NCI-H82 (cell line): ENCODE measurements at places on chromosomes 3 and 15.

GRCh38 chr15:101451266-101451799 is 38.2 kb downstream of the PCSK6 start:
- DNase-seq = no peak

- no peak for DNase-seq
Measured at GRCh38 chr3:115464036-115464435, 159.3 kb upstream of the GAP43 start.

- no peak for DNase-seq
Measured at GRCh38 chr3:116029266-116029665, 406.0 kb downstream of the GAP43 start.

- no peak for DNase-seq
Measured at GRCh38 chr3:156418428-156418827, 136.5 kb downstream of the SSR3 start.

DNA sequence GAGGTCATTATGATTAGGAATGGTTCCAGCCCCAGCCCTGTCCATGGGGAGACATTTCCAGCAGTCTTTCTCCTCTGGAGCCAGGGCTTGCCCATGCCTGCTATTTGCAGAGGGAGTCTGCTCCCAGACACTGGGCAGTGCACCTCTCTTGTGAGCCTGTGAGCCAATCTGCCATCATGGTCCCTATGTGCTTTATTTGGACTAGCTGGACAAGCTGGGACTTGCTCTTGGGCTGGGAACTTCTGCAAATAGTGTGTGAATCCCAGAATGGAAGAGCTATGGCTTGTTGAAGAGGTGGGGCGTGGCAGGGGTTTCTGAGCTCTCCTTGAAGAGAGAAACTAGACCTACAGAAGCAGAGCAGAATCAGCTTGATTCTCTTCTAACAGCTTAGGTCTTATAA is 53.7 kb upstream of the KY start:
- no peak for DNase-seq

DNA sequence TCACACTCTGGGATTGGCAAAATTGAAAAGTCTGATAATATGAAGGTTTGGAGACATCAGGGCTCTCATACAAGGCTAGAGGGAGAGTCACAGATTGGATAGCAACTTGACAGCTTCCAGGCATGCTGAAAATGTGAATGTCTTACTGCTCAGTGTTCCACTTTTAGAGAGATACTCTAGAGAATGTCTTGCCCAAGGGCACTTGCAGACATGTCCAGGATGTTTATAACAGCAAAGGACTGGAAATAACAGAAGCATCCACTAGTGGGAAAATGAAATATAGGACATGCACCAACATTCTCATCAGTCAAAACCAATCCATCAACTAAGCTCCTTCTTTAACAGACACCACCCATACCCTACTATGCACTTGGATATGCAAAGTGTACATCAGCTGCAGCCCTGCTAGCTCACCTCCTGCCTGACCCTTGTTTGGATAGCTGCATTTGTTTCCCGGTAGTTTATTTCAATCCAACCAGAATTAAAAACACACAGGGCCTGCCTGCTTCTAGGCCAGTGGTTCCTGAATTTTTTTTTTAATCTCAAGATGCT is 101.6 kb upstream of the ARHGEF3 start:
- DNase-seq = no peak

DNA sequence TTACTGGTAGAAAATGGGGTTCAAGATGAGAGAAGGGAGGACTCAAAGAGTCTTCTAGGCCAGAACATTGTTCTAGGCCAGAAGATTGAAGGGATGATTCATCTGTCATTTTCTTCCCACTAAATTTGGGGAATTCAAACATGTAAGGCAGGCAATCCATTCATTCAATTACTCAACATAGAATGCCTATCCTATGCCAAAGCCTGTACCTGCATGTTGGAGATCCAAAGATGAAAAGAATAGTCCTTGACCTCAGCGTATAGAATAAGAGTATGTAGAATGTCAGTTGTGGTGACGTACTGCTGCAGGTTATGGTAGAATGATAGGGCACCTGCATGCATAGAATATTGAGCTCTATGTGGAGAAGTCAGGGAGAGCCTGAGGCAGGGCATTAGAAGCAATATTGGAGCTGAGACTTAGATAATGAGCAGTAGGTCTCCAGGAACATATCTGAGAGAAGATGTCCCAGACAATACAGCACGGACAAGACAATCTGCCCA is 49.7 kb downstream of the STAC start:
- DNase-seq = no peak

GRCh38 chr3:193388361-193388760 is 9.8 kb upstream of the ATP13A5 start:
- peak; percentile 71 for DNase-seq

GRCh38 chr3:50648313-50648712 is 26.4 kb upstream of the DOCK3 start:
- DNase-seq = peak; percentile 15

DNA sequence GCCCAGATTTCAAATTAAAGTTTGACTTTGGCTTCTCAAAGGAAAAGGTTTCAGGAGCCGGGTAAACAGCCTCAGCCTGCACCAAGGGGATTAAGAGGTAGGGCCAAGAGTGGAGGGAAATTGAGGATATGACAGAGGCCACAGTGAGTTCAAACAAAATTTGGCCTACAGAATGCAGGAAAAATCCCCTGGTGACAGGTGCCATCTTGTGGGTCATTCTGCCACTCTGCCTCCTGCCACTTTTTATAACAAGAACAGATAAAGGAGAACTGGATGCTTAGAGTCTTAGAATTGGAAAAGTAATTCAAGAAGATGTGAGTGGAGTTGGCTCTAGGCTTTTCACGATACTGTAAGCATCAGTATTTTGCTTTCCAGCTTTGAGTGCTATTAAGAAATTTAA is 253.2 kb downstream of the NR2F2 start:
- DNase-seq = peak; percentile 48

- DNase-seq = no peak
Measured at GRCh38 chr3:162022911-162023310, 526.3 kb downstream of the OTOL1 start.

DNA sequence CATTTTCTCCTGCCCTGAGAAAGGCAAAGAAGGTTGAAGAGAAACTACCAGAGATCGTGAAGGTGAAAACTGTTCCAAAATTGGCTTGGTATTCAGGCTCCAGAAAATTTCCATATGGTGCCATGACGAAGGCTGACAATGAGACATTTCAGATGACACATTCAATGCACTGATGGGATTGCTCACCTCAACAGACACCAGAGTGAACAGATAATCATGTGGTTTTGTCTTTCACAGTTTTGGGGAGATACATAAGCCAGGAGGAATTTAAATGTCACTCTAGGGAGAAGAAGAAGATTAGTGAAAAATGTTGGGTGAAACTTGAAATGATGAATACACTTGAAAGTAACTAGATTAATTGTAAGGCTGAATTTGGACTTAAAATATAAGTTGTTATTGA is 339.7 kb upstream of the EPHA3 start:
- DNase-seq = no peak

GRCh38 chr3:67853520-67853919 is 199.1 kb upstream of the SUCLG2 start:
- DNase-seq = no peak

DNA sequence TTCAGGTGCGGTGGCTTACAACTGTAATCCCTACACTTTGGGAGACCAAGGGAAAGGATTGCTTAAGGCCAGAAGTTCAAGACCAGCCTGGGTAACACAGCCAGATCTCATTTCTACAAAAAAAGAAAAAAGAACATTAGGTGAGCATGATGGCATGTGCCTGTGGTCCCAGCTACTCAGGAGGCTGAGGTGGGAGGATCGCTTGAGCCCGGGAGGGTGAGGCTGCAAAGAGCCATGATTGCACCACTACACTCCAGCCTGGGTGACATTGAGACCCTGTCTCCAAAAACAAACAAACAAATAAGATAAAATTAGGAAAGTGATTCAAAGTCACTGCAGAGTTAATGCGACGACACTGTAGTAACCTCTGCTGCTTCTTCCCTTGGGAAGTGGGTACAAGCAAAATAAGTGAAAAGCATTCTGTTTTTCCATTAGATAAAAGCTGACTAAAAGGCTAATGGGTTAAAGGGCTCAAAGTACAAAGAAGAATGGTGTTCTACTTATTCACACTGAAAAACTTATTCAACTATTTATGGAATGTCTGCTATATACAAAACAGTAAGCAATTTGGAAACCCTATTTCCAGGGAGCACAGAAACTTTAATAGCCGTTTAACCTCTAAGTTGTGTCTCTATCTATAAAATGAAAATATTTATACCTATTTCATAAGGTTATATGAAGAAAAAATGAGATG is 8.0 kb upstream of the RPS27L start:
- no peak for DNase-seq

DNA sequence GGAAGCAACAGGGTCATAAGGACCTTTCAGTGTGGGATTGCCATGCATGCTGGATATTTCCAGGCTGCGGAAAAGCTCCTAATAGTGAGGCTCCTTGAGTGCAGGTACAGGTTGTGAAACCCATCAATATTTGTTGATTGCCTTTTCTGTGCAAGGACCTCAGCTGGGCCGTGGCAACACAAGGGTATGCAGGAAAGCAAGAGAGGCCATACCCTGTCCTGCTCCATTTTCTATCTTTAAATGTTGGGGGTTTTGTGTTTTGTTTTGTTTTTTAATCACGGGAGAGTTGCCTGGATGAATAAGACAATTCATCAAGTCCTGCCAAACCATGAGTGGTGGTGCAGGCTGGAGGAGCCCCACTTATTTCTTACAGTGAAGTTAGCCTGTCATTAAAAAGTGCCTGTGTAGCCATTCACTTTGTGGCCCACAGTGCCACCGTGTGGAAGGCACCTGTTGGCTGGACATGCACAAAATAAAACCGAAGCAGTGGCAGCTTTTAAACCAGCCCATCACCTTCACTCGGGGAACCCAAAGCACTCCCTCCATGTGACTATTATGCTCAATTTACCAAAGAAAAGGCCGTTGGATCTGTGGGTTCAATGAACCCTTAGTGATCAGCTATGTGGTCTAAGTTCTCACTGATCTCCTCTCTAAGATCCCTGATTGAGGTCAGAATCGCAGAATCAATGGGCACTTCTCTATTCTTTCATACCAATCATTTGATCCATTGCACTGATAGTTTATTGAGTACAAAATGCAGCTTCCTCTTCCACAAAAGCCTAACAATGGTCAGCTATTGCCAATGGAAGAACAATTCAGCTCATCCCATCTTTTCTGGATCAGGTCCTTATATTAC is 42.2 kb downstream of the CLDN18 start:
- DNase-seq = peak; percentile 74

- no peak for DNase-seq
Measured at GRCh38 chr3:4394567-4394966, 72.5 kb downstream of the SUMF1 start.

- peak; percentile 54 for DNase-seq
Measured at GRCh38 chr3:121835465-121835801, 424 bp downstream of the EAF2 start.

GRCh38 chr3:114393367-114394072 is 99.7 kb downstream of the TIGIT start:
- DNase-seq = no peak

DNA sequence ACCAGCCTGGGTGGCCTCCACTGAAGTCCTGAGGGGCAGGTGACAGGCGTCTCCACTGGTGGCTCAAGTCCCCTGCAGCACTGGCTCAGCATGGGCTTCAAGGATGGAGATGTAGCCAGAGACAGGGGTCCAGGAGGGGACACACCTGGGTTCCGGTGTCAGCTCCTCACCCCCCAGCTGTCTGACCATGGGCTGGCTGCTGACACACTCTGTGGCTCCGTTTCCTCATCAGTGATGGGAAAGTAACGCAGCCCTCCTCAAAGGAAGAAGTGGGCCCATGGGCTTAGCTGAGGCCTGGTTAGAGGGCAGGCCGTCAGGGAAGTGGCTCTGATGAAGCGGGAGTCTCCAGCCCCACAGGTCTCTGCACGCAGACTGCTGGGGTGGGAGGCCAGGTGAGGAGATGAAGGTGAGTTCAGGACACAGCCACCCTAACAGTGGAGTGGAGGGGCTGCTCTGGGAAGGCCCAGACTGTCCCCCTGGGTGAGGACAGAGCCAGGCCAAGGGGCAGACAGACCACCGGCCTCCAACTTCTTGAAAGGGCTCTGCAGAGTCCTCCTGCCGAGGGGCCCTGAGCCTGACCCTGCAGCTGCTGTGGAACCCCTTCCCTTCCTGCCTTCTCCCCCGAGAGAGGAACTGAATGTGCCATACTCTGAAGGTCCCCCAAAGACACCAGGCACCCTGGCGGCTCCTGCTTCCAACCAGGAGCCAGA is 24.0 kb downstream of the PSTPIP1 start:
- no peak for DNase-seq

- DNase-seq = no peak
Measured at GRCh38 chr3:98962189-98962930, 60.9 kb upstream of the DCBLD2 start.

GRCh38 chr3:183845090-183845489 is 19.7 kb upstream of the MAP6D1 start:
- no peak for DNase-seq

GRCh38 chr3:29141197-29141917 is 139.5 kb upstream of the RBMS3 start:
- no peak for DNase-seq

DNA sequence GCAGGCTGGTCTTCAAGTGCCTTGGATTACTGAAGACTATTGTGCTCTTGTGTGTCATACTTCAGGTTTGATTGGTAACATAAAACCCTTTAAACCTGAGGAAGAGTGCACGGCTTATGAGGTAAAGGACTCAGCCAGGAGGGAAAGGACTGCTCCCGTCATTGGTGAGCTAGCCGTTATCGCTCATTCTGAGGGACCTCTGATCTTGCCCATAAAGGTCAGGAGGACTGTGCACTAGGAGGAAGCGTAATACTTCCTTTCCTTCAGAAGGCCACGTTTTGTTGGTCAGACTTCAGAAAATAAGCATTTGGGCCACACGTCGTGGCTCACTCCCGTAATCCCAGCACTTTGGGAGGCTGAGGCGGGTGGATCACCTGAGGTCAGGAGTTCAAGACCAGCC is 37.7 kb downstream of the PXK start:
- no peak for DNase-seq

DNA sequence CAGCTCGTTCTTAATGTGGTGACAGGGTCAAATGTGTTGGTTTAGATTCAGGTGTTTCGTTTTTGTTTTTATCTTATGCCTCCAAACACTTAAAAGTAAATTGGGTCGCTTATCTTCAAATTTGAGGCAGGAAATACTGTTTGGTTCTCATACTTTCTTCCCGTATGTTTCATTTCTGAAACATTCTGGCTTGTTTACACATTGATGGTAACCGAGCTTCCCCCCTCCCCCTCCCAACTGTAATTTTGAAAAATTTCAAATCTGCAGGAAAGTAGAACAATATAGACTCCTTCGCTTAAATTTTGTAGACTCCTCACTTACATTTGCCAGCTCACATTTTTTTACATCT is 64.9 kb downstream of the CMTM8 start:
- DNase-seq = no peak

DNA sequence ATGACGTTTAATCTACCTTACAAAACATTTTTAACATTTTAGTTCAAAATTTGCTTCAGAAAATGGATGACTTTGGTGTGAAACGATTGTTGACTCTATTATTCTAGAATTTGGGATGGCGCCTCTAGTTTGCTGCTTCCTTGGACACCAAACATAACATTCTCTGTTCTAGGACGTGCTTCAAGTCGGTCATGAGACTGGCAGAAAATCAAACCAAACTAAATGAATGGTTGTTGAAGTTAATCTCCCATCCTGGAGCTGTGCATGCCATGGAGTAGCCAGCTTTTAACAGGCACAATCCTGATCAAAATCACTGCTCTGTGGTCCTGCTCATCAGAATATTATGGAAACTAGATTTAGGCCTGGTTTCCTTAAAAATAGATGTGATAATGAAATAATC is 9.6 kb upstream of the LRRFIP2 start:
- DNase-seq = no peak

- DNase-seq = no peak
Measured at GRCh38 chr3:159923956-159924355, 64.7 kb upstream of the IL12A start.
